ENCODE measurements at places on chromosomes 5 and 9.
A peak's percentile ranks its signal among the peaks of the same experiment; 100 is the strongest.

- no peaks in the 10 kb centered on the region for H3K36me3 ChIP-seq
- no peaks in the 10 kb centered on the region for H3K27me3 ChIP-seq
- H3K4me3 ChIP-seq = no peak overlapping the region
- peaks cover 22% of the 10 kb centered on the region for H3K4me1 ChIP-seq
- H3K27ac ChIP-seq = no peak overlapping the region
Measured at GRCh38 chr9:37921168-37921510, 17.2 kb upstream of the SLC25A51 start.

GRCh38 chr5:21195145-21195544 is 1207.1 kb upstream of the CDH18 start:
- H3K27ac ChIP-seq = no peak overlapping the region
- no peak overlapping the region for H3K4me3 ChIP-seq
- no peak for DNase-seq
- no peaks in the 10 kb centered on the region for H3K36me3 ChIP-seq
- H3K4me1 ChIP-seq = no peaks in the 10 kb centered on the region
- H3K27me3 ChIP-seq = no peaks in the 10 kb centered on the region

DNA sequence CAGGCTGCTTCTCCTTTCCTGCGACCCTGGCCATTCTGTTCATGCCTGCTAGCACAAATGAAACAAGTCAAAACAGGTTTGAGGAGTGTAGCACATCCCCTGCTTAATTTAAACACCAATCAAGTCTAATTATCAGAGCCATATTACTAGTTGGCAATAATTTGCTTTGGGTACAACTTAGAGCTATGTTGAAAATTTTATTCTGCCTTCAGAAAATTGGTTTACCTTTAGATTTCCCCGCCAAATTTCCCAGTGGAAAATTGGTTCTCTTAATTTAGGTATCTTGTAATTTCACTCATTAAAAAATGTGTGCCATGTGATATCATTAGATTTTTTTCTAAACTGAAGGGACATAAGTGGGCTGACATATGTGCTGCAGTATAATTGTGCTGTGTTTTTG is 265.8 kb downstream of the MAST4 start:
- no peaks in the 10 kb centered on the region for H3K27me3 ChIP-seq
- no peaks in the 10 kb centered on the region for H3K36me3 ChIP-seq

GRCh38 chr9:14882090-14882489 is 28.1 kb downstream of the FREM1 start:
- H3K4me3 ChIP-seq = no peak overlapping the region
- H3K27ac ChIP-seq = no peak overlapping the region
- H3K27me3 ChIP-seq = no peaks in the 10 kb centered on the region
- no peaks in the 10 kb centered on the region for H3K36me3 ChIP-seq
- no peak for DNase-seq

GRCh38 chr5:122111460-122111859 is 17.9 kb upstream of the ZNF474 start:
- no peak overlapping the region for H3K27ac ChIP-seq
- H3K4me1 ChIP-seq = no peaks in the 10 kb centered on the region
- no peak for DNase-seq
- no peaks in the 10 kb centered on the region for H3K27me3 ChIP-seq
- H3K36me3 ChIP-seq = no peaks in the 10 kb centered on the region

GRCh38 chr5:20556115-20556763 is 568.2 kb upstream of the CDH18 start:
- H3K27ac ChIP-seq = no peak overlapping the region
- no peaks in the 10 kb centered on the region for H3K27me3 ChIP-seq
- H3K4me3 ChIP-seq = no peak overlapping the region
- no peak for DNase-seq

DNA sequence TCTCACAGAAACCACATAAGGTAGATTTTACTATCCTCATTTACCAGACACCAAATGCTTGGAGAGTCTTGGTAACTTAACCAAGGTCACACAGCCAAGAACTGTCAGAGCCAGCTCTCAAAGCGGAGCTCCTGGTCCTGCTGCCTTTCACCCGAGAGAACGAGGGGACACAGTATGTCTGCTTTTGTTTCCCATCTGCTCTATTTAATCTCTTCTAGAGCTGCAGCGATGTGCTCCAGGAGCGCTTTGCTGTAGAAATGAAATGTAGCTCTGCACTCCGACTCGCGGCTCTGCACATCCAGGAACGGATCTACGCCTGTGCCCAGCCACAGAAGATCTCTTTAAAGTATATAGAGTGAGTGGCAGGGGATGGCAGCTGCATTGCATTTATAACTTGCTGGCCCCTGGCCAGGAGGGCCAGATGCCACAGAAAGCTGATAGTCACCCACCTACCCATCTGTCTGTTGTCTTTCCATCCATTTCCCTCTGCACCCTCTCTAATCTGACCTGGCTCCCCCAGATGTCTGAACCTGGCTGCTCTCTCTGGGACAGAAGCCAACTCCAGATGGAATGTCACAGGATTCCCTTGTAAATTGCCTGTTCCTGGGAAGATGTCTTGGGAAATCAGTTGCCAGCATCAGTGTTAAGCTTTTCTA is 21.4 kb upstream of the TRMT10B start:
- H3K4me1 ChIP-seq = peaks cover 12% of the 10 kb centered on the region
- no peaks in the 10 kb centered on the region for H3K36me3 ChIP-seq
- H3K27ac ChIP-seq = no peak overlapping the region
- no peak for DNase-seq

- DNase-seq = no peak
- no peak overlapping the region for H3K27ac ChIP-seq
- H3K27me3 ChIP-seq = no peaks in the 10 kb centered on the region
- H3K4me3 ChIP-seq = no peak overlapping the region
- H3K4me1 ChIP-seq = no peaks in the 10 kb centered on the region
Measured at GRCh38 chr9:89093201-89093975, 85.2 kb downstream of the SHC3 start.

- no peak overlapping the region for H3K4me3 ChIP-seq
- H3K36me3 ChIP-seq = no peaks in the 10 kb centered on the region
- no peaks in the 10 kb centered on the region for H3K4me1 ChIP-seq
- DNase-seq = no peak
Measured at GRCh38 chr5:115992848-115993350, 30.6 kb downstream of the LVRN start.

DNA sequence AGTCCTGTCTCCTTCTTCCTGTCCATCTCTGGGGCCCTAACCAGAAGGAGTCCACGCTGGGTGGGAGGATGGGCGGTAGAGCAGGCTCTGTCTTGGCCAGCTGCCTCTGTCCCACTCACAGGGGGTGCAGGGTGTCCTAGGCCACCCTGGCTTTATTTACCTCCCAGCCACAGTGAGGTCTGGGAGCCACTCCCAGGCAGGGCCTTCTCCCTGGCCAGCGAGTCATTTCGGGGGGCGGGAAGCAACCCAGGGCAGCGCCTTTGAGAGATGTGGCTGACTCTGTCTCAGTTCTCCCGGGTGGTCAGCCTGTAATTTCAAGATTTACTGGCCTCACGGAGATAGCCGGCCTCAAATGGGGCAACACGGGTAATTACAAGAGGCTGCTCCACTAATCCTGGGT is 67.4 kb upstream of the PTCH1 start:
- no peaks in the 10 kb centered on the region for H3K4me1 ChIP-seq
- H3K27me3 ChIP-seq = no peaks in the 10 kb centered on the region
- no peak overlapping the region for H3K4me3 ChIP-seq
- no peak for DNase-seq

GRCh38 chr9:123511326-123512277 is 155.6 kb downstream of the CRB2 start:
- no peaks in the 10 kb centered on the region for H3K27me3 ChIP-seq
- no peak overlapping the region for H3K27ac ChIP-seq
- no peaks in the 10 kb centered on the region for H3K4me1 ChIP-seq
- H3K36me3 ChIP-seq = no peaks in the 10 kb centered on the region

- H3K36me3 ChIP-seq = no peaks in the 10 kb centered on the region
- no peak overlapping the region for H3K27ac ChIP-seq
- peaks cover 2% of the 10 kb centered on the region for H3K27me3 ChIP-seq
- H3K4me1 ChIP-seq = no peaks in the 10 kb centered on the region
- H3K4me3 ChIP-seq = no peak overlapping the region
Measured at GRCh38 chr5:168885324-168886120, 306.4 kb upstream of the PANK3 start.

DNA sequence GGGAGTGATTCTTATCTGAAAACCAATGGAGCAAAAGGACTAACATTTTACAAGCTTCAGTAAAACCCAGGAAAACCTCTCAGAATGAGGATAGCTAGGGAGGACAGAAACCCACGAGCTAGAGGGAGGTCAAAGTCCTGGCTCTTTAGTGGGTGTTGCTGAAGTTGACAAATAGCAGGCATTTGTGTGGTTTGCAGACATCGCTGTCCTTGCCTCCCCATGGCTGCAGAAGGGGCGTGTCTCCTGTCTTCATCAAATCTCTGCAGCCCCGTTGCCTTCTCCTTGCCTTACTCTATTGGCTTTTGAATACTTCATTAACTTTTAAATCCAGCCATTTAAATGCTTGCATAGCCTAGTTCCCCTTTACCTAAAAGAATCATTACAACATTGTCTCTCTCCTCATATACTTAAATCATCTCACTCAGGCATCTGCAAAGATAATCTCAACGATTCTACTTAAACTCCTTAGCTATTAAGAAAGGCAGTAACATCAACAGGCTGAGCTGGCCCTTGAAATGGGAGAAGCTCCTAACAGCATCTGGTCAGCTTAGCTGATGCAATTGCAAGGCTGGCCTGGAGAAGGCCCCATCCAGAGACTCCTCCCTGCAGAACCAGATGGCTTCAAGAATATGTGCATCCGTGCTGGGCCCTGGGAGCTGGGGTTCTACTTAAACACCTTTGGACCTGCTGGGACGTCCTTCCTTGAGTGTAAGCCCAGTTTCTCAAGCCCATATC is 152.8 kb upstream of the TAS2R1 start:
- H3K27me3 ChIP-seq = no peaks in the 10 kb centered on the region
- H3K36me3 ChIP-seq = no peaks in the 10 kb centered on the region
- no peak for DNase-seq

- no peak overlapping the region for H3K4me3 ChIP-seq
- H3K27me3 ChIP-seq = no peaks in the 10 kb centered on the region
- H3K27ac ChIP-seq = peak overlapping the region; percentile 7
- no peaks in the 10 kb centered on the region for H3K4me1 ChIP-seq
- H3K36me3 ChIP-seq = no peaks in the 10 kb centered on the region
Measured at GRCh38 chr5:126043688-126044087, 379.5 kb upstream of the GRAMD2B start.
